ENCODE measurements at places on chromosomes 4 and X.

- DNase-seq = no peak
Measured at GRCh38 chr4:79603681-79604080, 195.7 kb upstream of the GK2 start.

DNA sequence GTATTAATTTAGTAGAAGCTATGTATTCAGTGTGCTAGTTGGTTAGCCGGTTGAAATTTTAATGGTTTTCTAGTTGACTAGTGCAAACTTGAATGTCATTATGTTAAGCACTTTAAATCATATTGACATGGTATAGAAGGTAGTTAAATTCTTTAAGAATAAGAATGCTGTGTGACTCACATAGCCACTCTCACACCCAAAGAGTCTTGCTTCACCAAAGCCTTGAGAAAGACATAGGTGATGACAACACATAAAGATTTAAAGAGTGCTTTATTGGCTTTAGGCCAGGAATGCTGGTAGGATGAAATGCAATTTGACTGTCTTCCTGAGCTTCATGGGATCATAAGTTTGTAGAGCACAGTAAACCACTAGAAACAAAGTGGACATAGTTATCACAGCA is 85.3 kb downstream of the DCAF8L2 start:
- DNase-seq = no peak

GRCh38 chr4:88613417-88613875 is 21.2 kb downstream of the HERC3 start:
- DNase-seq = no peak

GRCh38 chrX:42988700-42989099 is 210.7 kb upstream of the PPP1R2C start:
- DNase-seq = no peak

Measured in stimulated activated CD8-positive, alpha-beta memory T cell treated with anti-CD3 and anti-CD28 coated beads, Interleukin-4, amount 100 ng/mL, for 1 hour (primary cell).